ENCODE measurements at places on chromosomes 4 and X.

DNA sequence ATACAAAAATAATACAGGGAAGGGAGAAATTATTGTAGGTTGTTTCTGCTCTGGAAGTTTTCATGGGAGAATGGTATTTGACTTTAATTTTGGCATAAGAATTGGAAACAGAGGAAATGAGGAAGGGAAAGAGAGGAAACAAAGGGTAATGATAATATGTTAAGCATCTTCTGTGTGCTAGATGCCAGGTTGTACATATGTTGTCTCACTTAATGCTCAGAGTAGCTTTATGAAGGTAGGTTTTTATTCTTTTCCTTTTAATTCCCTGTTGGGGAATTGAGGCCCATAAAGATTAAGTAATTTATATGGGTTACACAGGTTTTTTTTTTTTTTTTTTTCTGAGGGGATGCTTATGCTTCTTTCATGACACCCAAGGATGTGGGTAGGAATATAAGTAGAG, 19.2 kb downstream of the BLTP1 start:
- no peak for DNase-seq

DNA sequence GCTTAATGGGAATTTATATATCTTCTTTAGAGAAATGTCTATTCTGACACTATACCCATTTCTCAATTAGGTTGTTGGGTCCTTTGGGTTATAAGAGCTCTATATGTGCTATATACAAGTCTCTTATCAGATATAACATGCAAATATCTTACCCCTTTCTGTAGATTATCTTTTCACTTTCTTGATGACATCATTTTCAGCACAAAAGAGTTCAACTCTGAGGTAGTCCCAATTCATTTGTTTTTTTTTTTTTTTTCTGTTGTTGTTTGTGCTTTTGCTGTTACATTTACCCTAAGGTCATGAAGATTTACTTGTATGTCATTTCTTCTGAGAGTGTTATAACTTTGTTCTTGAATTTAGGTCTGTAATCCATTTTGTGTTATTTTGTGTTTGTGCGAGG, 326.4 kb downstream of the CENPC start:
- no peak for DNase-seq

GRCh38 chrX:65926095-65927019, 113.5 kb downstream of the VSIG4 start:
- DNase-seq: peak; percentile 6

GRCh38 chrX:267771-268261, 13.4 kb upstream of the PLCXD1 start:
- no peak for DNase-seq

DNA sequence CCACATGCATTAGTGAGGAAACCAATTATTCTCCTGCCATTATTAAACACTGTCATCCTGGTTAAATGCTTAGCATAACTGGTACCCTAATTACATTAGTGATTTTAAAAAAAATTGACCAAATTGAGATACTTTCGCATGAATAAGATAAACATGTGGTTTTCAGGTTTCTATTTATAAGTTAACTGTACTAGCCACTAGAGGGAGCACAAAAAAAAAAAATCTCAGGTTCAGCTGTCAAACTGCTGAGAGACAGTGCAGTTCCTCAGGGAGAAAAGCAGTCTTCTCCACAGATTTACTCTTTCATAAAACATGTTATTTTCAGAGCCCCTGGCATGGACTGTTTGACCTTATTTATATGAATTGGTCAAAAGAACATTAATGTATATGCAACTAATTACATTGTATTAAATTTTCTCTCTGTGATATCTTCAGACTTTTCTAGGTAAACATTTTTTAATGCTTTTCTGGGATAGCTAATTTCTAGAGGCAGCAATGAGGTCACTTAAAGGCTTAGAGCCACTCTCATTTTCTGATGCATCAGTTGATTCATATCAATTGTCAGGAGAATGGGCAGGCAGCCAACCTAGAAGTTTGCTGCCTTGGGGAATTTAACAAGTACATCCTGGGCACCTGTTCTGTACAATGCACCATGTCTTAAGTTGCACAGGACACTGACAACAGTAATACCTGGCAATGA, 167.5 kb downstream of the CDS1 start:
- DNase-seq: no peak

GRCh38 chr4:97235521-97235920, 907.8 kb downstream of the STPG2 start:
- DNase-seq: no peak

- DNase-seq: no peak
These were observed 246.9 kb downstream of the FBXO8 start for GRCh38 chr4:174036576-174036975.

- DNase-seq: no peak
These were observed 132.2 kb downstream of the VEGFC start for GRCh38 chr4:176660561-176660960.

GRCh38 chr4:20764366-20764992, 64.2 kb downstream of the PACRGL start:
- no peak for DNase-seq

DNA sequence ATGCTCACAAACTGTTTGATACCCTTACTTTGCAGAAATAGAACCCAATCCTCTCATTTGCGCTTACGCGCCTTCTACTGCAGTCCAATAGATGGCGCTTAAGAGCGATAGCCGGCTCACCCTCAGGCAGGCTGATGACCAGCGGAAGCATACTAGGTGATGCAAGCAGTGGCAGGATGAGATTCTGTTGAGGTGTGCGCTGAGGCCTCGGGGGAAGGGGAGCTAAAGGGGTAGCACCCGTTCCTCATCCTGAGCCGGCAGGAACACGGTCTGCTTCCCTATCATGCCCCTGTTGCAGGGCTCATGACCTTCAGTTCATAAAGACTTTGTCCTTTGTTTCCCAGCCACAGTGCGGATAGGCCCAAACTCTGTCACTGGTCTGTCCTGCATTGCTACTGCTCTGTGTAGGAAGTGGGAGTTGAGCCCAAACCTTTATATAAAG, 628.9 kb downstream of the TLL1 start:
- no peak for DNase-seq

DNA sequence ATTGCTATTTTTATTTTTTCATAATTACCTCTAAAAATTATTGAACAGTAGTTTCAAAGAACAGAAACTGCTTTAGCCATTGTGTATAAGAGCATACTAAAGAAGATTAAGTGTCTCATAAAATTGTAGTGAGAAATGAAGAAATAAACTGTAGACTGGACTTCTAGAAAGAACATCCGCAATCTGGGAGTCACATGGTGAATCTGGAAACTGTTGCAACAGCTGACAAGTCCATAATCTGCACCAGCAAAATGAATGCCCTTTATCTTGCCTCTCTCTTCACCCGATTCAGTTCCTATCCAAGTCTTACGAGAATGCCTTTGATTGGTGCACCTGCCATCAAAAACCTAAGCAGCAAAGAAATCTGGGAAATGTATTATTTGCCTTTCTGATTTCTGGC, 312.9 kb downstream of the NAF1 start:
- no peak for DNase-seq

DNA sequence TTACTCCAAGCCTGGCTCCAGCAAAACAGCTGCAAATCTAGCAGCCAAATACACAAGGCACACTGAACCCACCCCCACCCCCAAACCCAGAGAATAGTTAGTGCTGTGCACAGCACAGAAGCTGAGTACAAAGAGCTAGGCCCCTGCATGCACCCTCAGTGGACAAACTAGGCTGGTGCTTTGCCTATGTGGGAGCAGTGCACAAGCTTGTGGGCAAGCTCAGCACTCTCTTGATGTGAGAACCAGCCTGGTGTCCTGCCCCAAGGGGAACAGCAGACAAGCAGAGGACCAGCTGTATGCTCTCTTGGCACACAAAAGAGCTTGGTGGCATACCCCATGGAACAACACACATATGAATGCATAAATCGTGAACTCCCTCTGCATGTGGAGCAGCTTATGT, 81.7 kb downstream of the FAAH2 start:
- no peak for DNase-seq
